ENCODE measurements at places on chromosomes 4 and X.

DNA sequence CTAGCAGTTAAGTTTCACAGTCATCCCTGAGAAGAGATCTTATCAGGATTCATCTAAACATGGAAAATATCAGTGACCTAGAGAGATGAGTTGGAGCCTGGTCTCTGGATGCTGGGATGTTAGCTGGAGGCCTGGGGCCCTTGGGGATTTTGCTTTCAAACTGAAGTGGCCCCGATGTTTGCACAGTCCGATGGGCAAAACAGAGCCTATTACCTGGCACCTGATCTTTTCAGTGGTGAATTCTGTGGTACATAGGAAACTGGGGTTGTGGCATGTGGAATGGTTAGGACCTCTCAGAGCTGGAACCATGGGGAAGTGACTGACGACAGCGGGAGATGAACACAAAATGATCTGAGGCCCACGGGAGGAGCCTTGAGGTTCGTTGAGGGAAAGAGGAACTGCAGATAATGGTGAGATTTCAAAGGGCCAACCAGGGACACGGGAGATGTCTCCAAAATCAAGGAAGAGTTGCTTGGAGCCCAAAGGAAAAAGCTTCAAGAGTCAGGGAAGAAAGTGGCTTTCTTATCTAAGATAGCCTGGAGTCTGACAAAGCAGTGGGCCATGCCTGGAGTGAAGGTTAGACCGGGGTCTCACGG, 17.8 kb upstream of the TENM3 start:
- DNase-seq = no peak

DNA sequence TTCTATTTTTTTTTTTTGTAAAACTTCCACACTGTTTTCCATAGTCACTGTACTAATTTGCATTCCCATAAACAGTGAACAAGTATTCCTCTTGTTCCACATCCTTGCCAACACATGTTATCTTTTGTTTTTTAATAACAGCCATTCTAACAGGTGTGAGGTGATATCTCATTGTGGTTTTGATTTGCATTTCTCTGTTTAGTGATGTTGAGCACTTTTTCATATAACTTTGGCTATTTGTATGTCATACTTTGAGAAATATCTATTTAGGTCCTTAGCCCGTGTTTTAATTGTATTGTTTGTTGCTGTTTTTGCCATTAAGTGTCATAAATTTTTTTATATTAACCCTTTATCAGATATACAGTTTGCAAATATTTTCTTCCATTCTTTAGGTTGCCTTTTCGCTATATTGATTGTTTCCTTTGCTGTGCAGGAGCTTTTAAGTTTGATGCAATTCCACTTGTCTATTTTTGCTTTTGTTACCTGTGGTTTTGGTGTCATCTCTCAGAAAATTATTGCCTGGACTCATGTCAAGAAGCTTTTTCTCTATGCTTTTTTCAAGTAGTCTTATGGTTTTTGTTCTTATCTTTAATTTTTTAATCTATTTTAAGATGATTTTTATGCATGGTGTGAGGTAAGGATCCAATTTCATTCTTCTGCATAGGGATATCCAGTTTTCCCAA, 27.9 kb upstream of the NDNF start:
- DNase-seq = no peak

GRCh38 chrX:69051901-69052300, 113.4 kb downstream of the PJA1 start:
- no peak for DNase-seq

- DNase-seq = no peak
Measured at GRCh38 chr4:169107528-169107927, 97.5 kb upstream of the CBR4 start.

DNA sequence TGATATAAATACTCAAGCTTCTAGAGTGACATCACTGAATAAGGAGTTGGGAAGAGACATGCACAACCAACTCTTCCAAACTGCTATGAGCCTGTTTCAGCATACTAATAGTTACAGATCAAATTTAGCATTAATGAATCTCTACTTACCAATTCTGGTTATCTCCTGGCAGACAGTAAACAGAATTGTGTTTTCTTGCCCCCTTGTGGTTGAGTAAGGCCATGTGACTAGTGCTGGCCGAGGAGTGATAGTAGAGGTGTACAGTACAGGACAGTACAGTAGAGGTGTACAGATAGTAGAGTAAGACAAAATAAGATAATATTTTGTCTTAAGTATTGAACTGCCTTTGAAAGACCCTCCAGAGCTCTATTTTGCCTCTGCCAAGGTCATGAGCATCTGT, 681.4 kb downstream of the GABRG1 start:
- DNase-seq = no peak

DNA sequence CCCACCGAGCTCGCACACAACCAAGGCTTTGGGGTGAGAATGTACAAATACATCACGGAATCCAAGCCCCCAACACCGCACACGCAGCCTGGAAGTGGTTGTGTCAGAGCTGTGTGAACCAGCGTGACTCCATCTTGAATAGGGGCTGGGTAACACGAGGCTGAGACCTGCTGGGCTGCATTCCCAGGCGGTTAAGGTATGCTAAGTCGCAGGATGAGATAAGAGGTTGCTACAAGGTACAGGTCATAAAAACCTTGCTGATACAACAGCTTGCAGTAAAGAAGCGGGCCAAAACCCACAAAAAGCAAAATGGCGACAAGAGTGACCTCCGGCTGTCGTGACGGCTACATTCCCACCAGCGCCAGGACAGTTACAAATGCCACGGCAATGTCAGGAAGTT, 258.4 kb downstream of the DHRSX start:
- DNase-seq = no peak

GRCh38 chr4:55083735-55084134, 41.7 kb downstream of the KDR start:
- no peak for DNase-seq

GRCh38 chrX:150269605-150270254, 93.4 kb upstream of the MAMLD1 start:
- DNase-seq = no peak

DNA sequence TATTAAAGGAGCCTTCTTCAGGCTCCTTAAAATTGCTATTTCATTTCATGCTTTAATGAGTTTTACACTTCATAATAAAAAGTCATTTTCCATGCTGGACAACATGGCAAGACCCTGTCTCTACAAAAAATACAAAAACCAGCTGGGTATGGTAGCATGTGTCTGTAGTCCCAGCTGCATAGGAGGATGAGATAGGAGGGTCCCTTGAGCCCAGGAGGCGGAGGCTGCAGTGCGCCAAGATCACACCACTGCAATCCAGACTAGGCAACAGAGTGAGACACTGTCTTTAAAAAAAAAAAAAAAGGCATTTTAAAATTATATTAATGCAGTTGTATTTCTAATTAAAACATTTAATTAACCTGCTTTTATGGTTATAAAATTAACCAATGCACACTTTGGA, 49.2 kb downstream of the PDS5A start:
- DNase-seq = no peak

- DNase-seq = no peak
Measured at GRCh38 chrX:1023676-1024075, 188.8 kb downstream of the CRLF2 start.
